GM10248 (cell line): ENCODE measurements at places on chromosomes 1 and 21.

- DNase-seq = no peak
Observed at GRCh38 chr21:44751799-44752636, 40.6 kb upstream of the TSPEAR start.

GRCh38 chr1:99768524-99769245 is 2.2 kb upstream of the FRRS1 start:
- DNase-seq = no peak

DNA sequence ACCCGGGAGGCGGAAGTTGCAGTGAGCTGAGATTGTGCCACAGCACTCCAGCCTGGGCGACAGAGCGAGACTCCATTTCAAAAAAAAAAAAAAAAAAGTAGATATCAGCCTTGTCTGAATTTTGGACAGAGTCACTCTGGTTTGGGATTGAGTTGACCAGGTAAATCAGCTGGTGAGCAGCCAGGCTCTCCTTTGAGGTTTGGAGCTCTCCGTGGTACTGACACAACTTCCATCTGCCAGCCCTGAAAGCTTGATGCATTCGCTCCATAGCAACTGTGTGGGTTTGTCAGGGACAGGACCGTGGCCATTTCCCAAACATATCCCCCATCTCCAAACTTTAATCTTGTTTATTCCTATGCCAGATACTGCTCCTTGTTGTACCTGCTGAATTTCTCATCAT is 155.2 kb downstream of the DMRTA2 start:
- DNase-seq = no peak

DNA sequence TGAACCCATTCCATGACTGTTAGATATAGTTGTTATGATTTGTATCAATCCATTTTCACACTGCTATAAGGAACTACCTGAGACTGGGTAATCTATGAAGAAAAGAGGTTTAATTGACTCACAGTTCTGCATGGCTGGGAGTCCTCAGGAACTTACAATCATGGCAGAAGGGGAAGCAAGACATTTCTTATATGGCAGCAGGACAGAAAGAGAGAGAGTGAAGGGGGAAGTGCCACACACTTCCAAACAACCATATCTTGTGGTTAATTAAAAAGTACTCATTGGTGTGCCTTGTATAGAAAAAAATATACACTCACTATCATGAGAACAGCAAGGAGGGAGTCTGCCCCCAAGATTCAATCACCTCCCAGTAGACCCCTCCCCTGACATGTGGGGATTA is 137.6 kb upstream of the NBPF11 start:
- no peak for DNase-seq
